ENCODE measurements at places on chromosomes 5 and 9. TPM values are rescaled to one million over a fixed set of nuclear protein-coding genes. Genes with fewer than 3 reads are reported as not detected.

SLC6A7 gene
- total RNA-seq = not detected

MYOZ3 gene
- total RNA-seq = 0.78 TPM

PBX3 gene
- total RNA-seq = 25.4 TPM

DNA sequence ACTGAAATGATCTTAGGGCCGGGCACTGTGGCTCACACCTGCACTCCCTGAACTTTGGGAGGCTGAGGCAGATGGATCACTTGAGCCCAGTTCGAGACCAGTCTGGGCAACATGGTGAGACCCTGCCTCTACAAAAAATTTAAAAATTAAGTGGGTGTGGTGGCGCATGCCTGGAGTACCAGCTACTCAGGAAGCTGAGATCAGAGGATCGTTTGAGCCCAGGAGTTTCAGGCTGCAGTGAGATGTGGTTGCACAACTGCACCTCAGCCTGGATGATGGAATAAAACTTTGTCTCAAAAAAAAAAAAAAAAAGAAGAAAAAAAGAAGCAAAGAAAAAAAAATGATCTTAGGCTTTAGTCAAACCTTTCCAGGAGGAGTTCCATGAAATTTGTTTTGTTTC is 41.8 kb downstream of the MEF2C start:
- DNase-seq = no peak

- DNase-seq = no peak
These were observed 38.0 kb upstream of the XPA start for GRCh38 chr9:97735070-97735600.

- no peak for DNase-seq
These were observed 47.1 kb upstream of the PCA3 start for GRCh38 chr9:76717176-76717575.

GRCh38 chr9:111783857-111784256 is 10.9 kb downstream of the SHOC1 start:
- no peak for DNase-seq

- DNase-seq = no peak
These were observed 35.8 kb downstream of the UBE2QL1 start for GRCh38 chr5:6484446-6484845.

DNA sequence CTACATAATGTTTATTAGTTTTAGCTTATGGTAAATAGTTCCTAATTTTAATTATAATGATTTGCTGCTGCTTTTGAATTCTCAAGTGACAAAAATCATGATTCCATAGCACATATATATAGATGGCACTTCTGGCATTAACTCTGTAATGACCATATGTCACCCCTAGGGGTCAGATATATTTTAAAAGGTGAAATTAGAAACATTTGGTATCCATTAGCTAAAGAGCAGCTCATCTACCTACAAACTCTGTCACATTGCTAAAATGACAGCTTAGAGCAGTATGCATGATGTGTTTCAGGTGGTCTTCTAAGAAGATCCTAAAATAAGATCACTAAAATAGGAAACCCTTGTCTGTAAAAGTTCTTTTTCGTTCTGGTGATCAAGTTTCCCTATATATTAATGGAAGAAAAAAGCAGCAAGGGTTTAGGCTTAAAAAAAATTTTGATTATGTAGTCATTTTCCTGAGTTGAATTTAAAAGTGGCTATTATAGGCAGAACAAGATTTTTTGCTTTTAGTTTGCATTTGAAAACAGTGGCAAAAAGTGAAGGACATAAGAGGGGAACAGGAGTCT is 157.7 kb upstream of the POU5F2 start:
- DNase-seq = peak; percentile 17
